RKO (cell line): ENCODE measurements at places on chromosomes 16 and 17.
A peak's percentile ranks its signal among the peaks of the same experiment; 100 is the strongest.

DNA sequence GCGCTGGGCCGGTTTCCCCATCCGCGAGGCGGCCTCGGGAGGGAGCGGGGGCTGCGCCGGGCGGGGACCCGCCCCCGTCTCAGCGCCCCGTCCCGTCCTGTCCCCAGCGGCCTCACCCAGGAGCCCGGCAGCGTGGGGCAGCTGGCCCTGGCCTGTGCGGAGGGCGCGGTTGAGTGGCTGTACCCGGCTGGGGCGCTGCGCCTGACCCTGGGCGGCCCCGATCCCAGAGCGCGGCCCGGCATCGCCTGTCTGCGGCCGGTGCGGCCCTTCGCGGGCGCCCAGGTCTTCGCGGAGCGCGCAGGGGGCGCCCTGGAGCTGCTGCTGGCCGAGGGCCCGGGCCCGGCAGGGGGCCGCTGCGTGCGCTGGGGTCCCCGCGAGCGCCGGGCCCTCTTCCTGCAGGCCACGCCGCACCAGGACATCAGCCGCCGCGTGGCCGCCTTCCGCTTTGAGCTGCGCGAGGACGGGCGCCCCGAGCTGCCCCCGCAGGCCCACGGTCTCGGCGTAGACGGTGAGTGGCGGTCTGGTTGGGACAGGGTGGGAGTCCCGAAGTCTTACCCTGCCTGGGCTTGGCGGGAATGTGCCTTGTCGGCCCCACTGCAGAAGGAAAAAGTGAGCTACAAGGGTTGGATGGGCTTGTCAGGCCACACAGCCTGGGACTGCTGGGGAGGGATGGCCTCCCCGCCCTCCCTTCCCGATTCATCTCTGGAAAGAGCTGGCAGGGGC, 720 bp downstream of the METRN start:
- DNase-seq = peak; percentile 46

GRCh38 chr17:6596941-6597340, 40.6 kb upstream of the PITPNM3 start:
- DNase-seq = no peak

DNA sequence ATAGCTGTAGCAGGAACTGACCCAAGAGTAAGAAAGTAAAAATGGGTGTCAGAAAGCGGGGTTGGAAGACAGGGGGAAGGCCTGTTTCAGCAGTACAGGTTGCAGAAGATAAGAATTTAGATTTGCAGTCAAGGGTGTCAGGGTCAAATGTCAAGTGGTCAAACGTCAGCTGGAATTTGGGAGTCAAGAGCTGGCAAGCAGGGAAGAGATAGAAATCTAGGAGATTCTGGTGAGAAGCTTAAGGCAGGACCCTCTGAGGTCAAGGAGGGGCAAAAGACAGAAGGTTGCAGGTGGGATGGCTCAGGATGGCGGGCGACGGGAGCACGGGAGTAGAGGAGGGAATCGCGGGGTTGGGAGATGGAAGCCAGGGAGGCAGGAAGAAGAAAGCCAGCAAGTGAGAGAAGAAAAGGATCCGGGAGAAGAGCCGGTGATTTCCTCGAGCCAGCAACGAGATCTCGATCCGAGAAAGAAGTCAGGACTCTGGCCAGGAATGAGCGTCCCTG, 335 bp downstream of the SLC25A35 start:
- DNase-seq = no peak

- no peak for DNase-seq
Measured at GRCh38 chr17:48834973-48835372, 4.1 kb downstream of the CALCOCO2 start.

DNA sequence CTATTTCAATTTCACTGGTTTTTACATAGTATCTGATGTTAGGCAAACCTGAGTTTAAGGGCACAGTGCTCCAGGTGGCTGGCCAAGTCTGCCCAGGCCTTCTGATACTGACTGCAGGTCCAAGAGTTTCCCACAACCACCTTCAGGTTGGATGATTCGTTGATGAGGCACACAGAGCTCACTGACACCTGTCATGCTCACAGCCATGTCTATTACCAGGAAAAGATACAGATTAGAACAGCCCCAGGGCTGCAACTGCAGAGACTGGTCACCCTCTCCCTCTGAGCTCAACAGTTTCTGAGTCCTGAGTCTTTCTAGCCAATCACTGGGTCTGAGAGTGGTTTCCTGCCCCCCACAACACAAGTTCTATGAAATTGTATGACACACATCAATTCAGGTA, 37.2 kb downstream of the MEAK7 start:
- peak; percentile 25 for DNase-seq

DNA sequence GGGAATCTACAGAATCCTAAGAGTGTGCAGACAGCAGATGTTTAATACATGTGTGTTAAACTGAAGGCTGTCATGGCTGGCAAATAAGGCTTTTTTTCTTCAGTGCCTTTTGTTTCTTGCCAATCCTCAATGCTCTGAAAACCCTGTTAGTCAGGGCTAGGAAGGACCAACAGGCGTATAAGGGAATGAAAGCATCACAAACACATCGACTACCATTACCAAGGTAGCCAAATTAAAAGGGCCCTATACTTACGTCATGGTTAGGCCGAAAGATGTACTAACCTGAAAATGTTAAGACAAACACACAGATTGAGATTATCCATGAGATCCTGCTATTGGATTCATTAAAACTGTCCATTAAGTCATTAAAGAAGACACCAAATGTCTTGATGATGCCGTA, 13.1 kb downstream of the SLC16A6 start:
- no peak for DNase-seq

DNA sequence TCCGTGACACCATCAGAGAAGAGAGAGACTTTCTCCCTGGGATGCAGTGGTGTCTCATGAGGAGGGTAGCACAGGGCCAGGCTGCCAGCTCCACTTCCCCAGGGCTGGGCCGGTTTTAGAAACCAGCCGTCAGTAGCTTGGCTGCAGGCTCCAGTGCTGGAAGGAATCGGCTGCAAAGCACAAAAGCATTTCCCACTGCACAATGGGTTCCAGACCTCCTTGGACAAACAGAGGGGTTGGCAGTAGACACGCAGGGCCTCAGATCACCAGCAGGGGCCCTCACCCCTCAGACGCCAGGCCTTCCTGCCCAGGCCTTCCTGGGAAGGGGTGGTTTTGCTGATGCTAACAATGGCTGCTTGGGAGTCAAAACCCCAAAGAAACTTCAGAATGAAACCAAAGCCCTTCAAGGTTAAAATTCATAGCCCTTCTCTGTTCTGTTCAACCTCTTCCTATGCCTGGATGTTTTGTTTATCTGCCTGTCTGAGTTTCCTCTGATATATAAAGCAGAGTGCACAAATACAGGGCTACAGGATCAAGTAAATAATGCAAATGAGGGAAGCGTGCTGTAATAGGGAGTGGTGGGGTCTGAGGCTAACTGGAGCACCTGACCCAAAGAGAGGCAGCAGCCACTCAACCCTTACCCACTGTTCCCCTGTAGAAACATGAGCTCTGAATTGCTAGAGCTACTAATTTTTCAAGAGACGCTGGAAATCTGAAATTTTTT, 26.2 kb downstream of the TEKT5 start:
- DNase-seq = peak; percentile 20

GRCh38 chr17:9098242-9098825, 77.0 kb downstream of the NTN1 start:
- no peak for DNase-seq

GRCh38 chr16:58535100-58535499, 19.8 kb downstream of the SETD6 start:
- no peak for DNase-seq

DNA sequence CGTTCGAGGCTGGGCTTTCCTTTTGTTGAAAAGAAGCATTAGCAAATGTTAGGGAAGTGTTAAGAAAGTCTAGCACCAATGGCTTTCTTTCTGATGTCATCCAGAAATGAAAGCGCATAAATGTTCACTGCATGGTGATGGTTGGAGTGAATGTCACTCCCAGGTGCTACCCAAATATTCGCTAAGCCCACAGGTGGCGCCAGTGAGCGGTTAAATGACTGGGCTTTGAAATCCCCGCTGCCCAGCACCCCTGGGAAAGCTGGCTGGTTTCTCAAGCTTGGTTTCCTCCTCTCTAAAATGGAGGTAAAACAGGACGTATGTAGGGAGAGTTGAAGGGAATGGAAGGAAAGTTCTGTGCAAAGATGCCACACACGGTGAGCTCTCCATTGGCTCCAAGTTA, 104.4 kb downstream of the IRX5 start:
- DNase-seq = peak; percentile 35

DNA sequence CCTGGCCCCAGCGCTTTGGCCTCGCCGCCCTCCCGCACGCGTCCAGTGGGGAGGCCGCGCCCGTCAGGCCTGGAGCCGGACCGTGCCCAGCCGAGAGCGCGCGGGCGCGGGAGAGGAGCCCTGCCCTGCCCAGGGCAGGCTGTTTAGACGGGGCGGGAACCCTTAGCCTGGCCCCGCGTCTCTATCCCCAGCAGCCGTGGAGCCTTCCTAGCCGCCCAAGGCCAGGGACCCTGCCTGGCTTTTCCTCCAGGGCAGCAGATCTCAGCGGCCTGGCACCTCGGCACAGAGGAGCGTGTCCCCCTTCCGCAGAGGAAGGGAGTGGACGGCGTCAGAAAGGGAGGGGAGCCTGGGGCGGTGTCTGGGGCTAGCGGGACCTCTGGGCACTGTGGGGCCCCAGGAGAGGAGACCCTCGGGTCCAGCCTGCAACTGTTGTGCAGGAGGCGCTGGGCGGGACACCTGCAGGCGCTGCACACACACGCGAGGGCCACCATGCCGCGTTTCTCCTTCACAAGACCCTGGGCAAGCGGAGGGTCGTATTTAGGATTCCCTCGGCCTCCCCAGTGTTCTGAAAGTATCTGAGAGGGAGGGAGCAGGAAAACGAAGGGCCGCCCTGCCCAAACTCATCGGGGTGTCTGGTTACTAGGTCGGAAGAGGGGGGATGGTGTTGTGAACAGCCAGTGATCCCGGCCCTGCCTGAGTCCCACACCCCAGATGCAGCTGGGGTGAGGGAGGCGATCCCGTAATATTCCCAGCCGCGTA, 2.3 kb upstream of the NPTX1 start:
- DNase-seq = no peak

GRCh38 chr16:70724146-70725023, 38.5 kb upstream of the MTSS2 start:
- DNase-seq = no peak
